ENCODE measurements at places on chromosomes 16 and 17. TPM values are rescaled to one million over a fixed set of nuclear protein-coding genes. Genes with fewer than 3 reads are reported as not detected.

HOXB13 gene
- not detected for total RNA-seq

CDRT15 gene
- not detected for total RNA-seq

CEP131 gene
- total RNA-seq: 5.5 TPM

DGKE gene
- 3.7 TPM for total RNA-seq

CD79B gene
- total RNA-seq: 7.3 TPM

KRTAP1-5 gene
- total RNA-seq: not detected

- H3K27ac ChIP-seq: no peak overlapping the region
- peaks cover 6% of the 10 kb centered on the region for H3K36me3 ChIP-seq
- no peaks in the 10 kb centered on the region for H3K4me1 ChIP-seq
- H3K27me3 ChIP-seq: no peaks in the 10 kb centered on the region
- DNase-seq: no peak
Measured at GRCh38 chr17:75273977-75274708, 3.1 kb upstream of the MIF4GD start.

DNA sequence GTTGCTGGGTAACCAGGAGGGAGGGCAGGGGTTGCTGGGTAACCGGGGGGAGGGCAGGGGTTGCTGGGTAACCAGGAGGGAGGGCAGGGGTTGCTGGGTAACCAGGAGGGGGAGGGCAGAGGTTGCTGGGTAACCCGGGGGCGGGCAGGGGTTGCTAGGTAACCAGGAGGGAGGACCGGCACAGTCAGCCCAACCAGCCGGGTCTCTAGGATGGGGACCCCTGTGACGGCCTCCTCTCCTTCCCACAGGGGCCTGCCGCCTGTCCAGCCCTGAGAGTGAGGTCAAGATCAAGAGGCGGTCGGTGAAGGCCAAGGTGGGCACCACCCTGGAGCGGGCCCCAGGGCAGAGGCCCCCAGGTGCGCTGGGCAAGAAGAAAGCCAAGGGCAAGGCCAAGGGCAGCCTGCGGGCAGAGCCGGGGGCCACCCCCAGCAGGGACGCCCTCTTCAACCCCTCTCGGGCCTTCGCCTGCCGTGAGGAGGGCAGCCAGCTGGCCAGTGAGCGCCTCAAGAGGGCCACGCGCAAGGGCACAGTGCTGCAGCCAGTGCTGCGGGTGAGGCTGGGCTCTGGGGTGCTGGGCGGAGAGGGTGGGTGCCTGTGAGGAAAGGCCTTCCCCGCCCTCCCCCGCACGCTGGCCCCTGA, 54.6 kb downstream of the ACTG1 start:
- no peaks in the 10 kb centered on the region for H3K27me3 ChIP-seq
- no peak overlapping the region for H3K4me3 ChIP-seq
- H3K4me1 ChIP-seq: no peaks in the 10 kb centered on the region
- peaks cover 15% of the 10 kb centered on the region for H3K36me3 ChIP-seq
- H3K27ac ChIP-seq: no peak overlapping the region

GRCh38 chr17:17051791-17052461, 9.7 kb downstream of the MPRIP start:
- no peak for DNase-seq
- H3K36me3 ChIP-seq: no peaks in the 10 kb centered on the region
- peaks cover 93% of the 10 kb centered on the region for H3K4me1 ChIP-seq
- peak overlapping the region; percentile 59 for H3K27ac ChIP-seq

GRCh38 chr17:68176718-68177117, 71.1 kb upstream of the AMZ2 start:
- H3K36me3 ChIP-seq: no peaks in the 10 kb centered on the region
- no peak overlapping the region for H3K27ac ChIP-seq
- no peaks in the 10 kb centered on the region for H3K27me3 ChIP-seq
- no peaks in the 10 kb centered on the region for H3K4me1 ChIP-seq

DNA sequence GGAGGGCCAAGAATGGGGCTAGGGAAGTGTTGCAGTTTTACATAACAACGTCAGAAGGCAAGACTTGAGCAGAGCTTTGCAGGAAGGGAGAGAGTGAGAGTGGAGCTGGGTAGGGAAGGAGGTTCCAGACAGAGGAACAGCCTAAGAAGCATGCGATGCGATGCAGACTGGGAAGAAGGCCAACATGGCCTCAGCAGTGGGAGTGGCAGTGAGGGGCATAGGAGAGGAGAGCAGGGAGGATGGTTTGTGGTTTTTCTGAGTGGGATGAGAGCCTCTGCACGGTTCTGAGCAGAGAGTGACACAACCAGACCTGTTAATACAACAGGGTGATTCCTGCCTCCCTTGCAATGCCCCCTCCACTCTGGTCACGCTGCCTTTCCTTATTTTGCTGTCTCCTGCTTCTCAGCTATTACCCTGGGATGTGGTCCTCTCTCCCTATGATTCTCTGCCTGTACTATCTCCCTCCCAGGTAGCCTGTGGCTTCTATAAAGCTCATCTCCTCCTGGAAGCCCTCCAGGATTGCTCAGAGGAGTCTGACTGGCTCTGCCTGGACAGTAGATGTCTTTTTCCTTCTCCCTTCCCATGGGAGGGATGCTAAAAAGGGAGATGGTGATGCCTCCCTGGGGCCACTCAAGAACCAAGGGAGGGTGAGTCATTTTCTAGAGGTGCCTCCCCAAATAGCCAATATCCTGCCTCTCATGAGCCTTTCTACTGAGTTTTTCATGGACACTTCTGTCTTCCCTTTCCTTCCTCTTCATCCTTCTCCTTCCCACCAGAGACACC, 38.7 kb upstream of the NGFR start:
- H3K4me3 ChIP-seq: no peak overlapping the region
- DNase-seq: no peak
- no peaks in the 10 kb centered on the region for H3K4me1 ChIP-seq
- H3K36me3 ChIP-seq: no peaks in the 10 kb centered on the region
- H3K27me3 ChIP-seq: no peaks in the 10 kb centered on the region

DNA sequence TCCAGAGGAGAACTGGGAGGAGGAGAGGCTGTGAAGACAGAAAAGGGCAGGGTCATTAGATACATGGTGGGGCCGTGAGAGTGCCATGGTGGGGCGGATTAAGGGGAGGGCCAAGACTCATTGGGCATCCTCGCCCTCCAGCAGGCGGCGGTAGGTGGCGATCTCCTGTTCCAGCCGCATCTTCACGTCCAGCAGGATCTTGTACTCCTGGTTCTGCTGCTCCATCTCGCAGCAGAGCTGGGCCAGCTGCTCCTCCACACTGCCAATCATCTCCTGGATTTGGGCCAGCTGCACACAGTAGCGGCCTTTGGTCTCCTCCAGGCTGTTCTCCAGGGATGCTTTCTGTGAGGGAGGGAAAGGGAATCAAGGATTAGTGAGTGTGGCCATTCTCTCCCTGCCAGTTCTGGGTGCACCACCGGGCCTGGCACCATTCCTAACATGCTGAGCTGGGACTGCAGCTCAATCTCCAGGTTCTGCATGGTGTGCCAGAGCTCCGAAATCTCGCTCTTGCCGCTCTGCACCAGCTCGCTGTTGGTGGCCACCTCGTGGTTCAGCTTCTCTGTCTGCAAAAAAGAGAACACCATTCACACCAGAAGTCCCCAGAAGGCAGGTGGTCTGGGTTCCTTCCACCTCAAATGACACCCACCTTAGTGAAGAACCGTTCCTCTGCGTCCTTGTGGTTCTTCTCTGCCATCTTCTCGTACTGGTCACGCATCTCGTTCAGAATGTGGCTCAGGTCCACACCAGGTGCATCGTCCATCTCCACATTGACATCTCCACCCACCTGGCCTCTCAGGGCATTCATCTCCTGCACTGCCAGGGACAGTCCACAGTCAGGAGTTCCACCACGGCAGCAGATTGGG, 129.0 kb downstream of the CCDC144A start:
- no peak overlapping the region for H3K27ac ChIP-seq
- no peak for DNase-seq
- H3K27me3 ChIP-seq: no peaks in the 10 kb centered on the region
- no peaks in the 10 kb centered on the region for H3K36me3 ChIP-seq

DNA sequence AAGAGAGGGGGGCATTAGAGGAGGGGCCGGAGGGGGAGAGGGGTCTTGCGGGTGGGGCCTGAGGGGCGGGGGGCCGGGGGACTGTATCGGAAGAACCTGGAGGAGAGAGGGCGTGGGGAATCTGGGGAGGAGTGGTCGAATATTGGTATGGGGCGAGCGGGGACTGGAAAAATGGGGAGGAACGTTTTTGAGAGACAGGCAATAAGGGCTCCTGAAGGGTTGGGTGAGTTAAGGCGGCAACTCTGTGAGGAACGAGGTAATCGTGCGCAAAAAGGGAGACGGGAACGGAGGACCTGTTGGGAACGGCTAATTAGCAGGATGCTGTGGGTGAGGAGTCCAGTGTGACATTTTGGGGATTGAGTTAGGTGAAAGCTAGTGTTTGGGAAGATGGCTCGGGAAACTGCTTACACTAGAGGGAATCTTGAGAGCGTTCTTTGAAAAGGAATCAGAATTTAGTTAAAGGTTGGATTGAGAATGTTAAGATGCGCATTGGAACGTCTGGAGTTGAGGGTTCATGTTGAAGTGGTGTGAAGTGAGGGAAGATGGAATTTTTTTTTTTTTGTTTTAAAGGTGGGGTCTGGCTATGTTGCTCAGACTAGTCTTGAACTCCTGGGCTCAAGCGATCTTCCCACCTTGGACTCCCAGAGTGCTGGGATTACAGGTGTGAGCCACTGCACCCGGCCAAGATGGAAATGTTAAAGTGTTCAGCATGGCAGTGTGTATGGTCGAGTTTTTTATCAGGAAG, 662 bp downstream of the WIPF2 start:
- peaks cover 3% of the 10 kb centered on the region for H3K36me3 ChIP-seq
- H3K27me3 ChIP-seq: no peaks in the 10 kb centered on the region
- DNase-seq: peak; percentile 64
- peak overlapping the region; percentile 91 for H3K27ac ChIP-seq
- H3K4me3 ChIP-seq: peak overlapping the region; percentile 68
- H3K4me1 ChIP-seq: peaks cover 21% of the 10 kb centered on the region

- H3K27me3 ChIP-seq: no peaks in the 10 kb centered on the region
- no peak overlapping the region for H3K27ac ChIP-seq
- no peak for DNase-seq
- H3K4me1 ChIP-seq: peaks cover 26% of the 10 kb centered on the region
- H3K36me3 ChIP-seq: no peaks in the 10 kb centered on the region
- H3K4me3 ChIP-seq: no peak overlapping the region
Measured at GRCh38 chr17:80987941-80988461, 3.6 kb upstream of the CHMP6 start.

DNA sequence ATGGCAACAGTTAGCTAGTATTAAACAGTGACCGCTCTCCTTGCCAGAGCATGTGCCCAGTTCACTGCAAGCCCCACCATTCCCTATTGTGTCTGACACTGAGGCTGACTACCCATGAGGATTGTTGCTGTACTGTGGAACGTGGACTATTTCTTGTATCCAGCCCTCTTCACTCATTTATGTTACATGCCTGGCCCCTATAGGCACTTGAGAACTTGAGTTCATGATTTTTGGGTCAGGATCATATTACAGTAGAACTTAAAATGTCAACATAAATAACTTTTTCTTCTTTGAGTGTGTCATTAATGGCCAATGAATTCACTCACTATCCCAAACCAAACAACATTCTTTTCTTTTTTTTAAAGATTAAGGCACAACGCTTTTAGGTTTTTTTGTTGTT, 55.7 kb downstream of the LYRM1 start:
- no peak overlapping the region for H3K27ac ChIP-seq
- H3K4me3 ChIP-seq: no peak overlapping the region
- H3K36me3 ChIP-seq: no peaks in the 10 kb centered on the region
- no peak for DNase-seq
- no peaks in the 10 kb centered on the region for H3K27me3 ChIP-seq
- H3K4me1 ChIP-seq: no peaks in the 10 kb centered on the region

DNA sequence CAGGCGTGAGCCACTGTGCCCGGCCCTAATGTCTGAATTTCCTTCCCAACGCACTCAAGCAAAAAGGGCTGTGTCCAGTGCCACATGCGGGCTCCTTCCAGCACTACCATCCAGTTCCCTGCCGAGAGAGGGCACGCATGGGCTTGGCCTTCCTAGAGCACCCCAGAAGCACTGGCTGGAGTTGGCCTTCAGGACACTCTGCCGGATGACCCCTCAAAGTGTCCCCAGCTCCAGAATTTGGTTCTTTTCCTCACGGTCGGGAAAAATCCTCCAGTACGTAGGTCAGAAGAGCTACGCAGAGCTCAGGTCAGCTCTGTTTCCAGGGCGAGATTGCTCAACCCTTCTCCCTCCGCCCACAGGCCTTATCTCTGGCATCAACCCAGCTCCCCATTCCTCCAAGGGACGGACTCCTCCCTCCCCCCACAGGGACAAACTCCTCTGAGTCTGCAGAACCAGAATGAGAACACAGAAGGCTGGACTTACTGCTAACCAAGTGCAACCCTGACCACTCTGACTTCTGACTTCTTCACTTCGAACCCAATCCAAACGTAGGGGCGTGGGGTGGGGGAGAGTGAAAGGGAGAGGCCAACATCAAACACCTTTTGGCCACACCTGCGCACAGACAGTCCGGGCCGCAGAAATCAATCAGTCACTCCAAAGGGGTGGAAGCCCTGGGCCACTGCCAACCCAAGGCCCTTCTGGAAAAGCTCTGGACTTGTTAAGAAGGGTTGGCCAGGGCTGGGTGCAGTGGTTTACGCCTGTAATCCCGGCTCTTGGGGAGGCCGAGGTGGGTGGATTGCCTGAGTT, 3.6 kb downstream of the CDC42EP4 start:
- peak; percentile 92 for DNase-seq
- H3K4me1 ChIP-seq: no peaks in the 10 kb centered on the region
- H3K27me3 ChIP-seq: no peaks in the 10 kb centered on the region
- peak overlapping the region; percentile 91 for H3K4me3 ChIP-seq

GRCh38 chr17:1077986-1078711, 81.2 kb downstream of the TIMM22 start:
- H3K4me1 ChIP-seq: no peaks in the 10 kb centered on the region
- peak overlapping the region; percentile 70 for H3K27ac ChIP-seq
- no peak overlapping the region for H3K4me3 ChIP-seq
- no peak for DNase-seq
- H3K36me3 ChIP-seq: peaks cover 23% of the 10 kb centered on the region
- H3K27me3 ChIP-seq: no peaks in the 10 kb centered on the region

- no peak for DNase-seq
- no peaks in the 10 kb centered on the region for H3K36me3 ChIP-seq
- H3K27me3 ChIP-seq: no peaks in the 10 kb centered on the region
- H3K4me3 ChIP-seq: no peak overlapping the region
- H3K4me1 ChIP-seq: no peaks in the 10 kb centered on the region
- no peak overlapping the region for H3K27ac ChIP-seq
Measured at GRCh38 chr16:16188827-16189226, 34.5 kb downstream of the ABCC6 start.

DNA sequence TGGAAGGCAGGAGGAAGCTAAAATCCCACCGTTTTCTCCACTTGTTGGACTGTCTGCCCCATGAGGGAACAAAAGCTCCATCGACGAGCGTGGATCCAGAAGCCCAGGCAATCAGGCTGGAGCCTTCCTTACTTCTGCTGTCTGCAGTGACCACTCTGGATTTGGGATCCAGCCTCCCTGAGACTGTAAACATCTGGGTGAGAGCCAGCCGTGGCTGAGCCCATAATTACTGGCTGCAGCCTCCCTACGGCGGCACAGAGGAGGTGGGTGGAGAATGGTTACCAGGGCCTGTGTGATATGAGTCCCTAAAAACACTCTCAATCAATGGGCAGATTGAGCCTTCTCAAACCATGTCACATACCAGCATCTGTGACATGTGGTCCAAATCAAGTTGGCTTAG, 158.2 kb downstream of the FOXL1 start:
- no peaks in the 10 kb centered on the region for H3K36me3 ChIP-seq
- no peak for DNase-seq
- no peak overlapping the region for H3K4me3 ChIP-seq
- no peaks in the 10 kb centered on the region for H3K27me3 ChIP-seq

GRCh38 chr16:22186517-22186916, 19.6 kb upstream of the EEF2K start:
- no peak overlapping the region for H3K27ac ChIP-seq
- no peaks in the 10 kb centered on the region for H3K4me1 ChIP-seq
- H3K36me3 ChIP-seq: no peaks in the 10 kb centered on the region
- no peak overlapping the region for H3K4me3 ChIP-seq
- no peaks in the 10 kb centered on the region for H3K27me3 ChIP-seq
